ENCODE measurements at places on chromosomes 12 and 14.

GRCh38 chr12:81991868-81992267, 232.7 kb upstream of the PPFIA2 start:
- no peak for DNase-seq

DNA sequence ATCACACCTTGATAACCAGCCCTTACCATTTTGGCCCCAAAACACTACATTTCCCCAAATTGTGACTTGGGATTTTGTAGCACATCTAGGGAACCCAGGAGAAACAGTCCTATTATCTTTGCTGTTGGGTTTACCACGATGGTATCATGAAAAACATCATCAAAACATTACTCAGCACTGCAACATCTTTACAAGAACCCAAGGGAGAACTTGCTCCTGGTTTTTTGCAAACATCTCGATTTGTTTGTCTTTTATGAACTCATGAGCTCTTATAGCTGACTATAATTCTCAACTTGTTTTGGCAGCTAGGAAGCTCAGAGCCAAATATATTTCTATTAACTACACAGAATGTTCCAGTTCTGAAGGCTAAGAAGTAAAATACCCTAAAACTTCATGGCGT, 65.7 kb downstream of the TBX5 start:
- no peak for DNase-seq

- no peak for DNase-seq
These were observed 64.1 kb downstream of the ANO4 start for GRCh38 chr12:100858656-100859055.

DNA sequence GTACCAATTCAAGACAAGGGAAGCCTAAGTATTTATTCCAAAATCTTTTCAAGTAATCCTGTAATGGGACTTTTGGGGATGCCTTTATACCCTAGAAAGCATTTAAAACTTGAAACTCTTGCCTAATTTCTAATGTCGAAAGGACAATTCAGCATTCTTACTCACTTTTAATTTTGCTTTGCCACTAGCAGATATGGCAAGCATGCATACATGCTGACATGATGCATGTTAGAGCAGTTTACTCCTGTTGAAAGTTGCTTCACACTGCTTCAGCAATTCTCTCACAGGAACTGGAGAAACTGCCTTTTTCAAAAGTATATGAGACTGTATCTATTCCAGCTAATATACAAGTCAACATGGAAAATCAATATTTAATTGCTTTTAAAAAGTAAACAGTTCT, 79.9 kb downstream of the TAOK3 start:
- no peak for DNase-seq

- DNase-seq: peak; percentile 2
These were observed 78.0 kb upstream of the SSTR1 start for GRCh38 chr14:38129705-38130104.

DNA sequence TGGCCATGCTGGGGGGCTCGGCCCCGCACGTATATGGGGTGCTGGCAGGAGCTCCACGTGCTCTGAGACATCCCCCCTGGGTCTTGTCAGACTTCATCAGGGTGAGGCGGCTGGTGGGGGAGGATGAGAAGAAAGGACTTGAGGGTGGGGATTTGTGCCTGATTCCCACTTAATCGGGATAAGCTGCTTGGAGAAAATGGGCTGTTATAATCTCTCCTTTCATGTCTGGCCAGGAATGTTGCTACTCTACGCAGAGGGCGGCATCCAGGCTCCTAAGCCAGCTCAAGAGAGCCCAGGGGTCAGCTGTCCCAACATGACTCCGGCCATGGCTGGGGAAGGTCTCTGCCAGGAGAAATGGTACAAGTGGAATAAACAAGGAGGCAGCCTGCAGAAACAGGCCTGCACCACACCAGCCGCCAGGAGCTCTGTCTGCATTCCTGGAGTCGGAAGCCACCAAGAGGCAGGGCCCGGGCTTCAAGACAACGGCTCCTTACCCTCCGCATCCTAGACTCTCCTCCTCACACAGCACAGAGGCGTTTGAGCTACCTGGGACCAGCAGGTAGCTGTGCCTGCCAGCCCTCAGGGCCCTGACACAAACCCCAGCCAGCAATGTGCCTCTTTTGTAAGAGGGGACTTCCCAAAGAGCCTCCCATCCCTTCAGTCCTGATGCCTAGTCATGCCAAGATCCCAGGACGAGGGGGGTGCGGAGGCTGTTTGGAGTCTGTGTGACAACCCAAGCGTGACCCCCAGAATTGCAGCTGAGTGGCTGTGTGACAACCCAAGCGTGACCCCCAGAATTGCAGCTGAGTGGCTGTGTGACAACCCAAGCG, 195.8 kb upstream of the DIO3 start:
- DNase-seq: no peak

DNA sequence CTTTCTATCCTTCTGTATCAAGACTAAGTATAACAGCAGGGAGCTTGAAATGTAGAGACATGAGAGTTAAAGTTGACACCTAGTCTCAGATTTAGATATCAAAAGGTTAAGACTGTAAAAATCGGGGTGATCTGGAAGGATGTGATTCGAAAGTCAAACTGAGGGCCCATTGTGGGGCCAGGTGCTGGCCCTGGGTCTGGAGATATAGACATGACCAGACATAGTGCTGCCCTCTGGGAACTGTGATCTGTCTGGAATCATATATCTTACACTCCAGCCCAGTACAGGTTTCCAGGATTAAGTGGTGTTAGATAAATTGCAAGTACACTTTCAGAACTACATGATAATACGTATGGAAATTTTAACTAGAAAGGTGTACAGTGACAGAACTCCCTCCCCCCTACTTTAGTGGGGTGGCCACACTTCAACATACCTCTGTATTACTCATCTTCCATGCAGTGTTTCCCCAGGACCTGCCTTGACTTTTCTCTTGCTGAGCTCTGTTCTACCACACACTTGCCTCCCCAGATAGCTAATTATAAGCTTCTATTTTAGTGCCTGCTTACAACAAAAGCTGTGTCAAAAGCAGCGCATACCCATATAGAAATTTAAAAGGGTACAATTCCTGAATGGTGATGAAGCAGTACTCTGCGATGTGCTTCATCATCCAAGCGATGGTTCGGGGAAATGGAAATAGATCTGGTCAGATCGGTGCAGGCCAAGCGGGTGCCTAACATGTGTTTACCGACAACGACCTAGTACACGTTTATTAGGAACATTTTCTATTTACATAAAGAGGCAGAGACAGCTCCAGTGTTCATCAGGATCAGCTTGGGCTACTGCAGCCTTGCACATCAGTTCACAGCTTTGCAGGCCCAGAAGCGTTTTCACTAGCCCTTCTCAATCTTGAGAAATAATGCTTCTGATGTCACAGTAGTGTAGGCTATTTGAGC, 68.7 kb downstream of the ARF6 start:
- DNase-seq: no peak

GRCh38 chr12:1542599-1542998, 51.8 kb downstream of the FBXL14 start:
- DNase-seq: no peak

GRCh38 chr12:3897371-3897971, 24.3 kb upstream of the PARP11 start:
- no peak for DNase-seq

DNA sequence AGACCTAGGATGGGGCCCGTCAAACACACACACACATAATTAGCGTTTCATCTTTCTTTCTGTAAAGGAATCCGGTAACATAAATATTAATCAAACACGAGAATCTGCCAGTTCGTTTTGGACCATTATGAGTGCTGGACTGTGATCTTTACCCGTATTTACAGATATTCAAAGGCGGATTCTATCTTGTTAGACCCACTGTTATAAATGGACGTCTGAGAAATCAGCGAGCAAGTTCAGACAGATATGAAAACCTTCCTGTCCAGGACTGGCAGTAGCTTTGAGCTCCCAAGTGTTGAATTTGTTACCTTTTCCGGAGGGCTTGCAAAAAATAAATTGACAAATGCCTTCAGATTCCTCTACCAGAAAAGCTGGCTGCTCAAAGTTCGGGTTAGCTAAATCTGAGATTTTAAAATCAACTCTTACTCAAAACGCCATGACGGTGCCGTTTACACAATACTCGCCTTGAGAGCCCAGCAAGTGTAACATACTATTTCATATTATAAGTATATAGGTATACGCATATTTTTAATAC, 27.6 kb downstream of the BCL11B start:
- no peak for DNase-seq
